ENCODE measurements at places on chromosomes 6 and 20.
A peak's percentile ranks its signal among the peaks of the same experiment; 100 is the strongest.

- no peak for DNase-seq
These were observed 27.6 kb upstream of the RIMS4 start for GRCh38 chr20:44837946-44838345.

DNA sequence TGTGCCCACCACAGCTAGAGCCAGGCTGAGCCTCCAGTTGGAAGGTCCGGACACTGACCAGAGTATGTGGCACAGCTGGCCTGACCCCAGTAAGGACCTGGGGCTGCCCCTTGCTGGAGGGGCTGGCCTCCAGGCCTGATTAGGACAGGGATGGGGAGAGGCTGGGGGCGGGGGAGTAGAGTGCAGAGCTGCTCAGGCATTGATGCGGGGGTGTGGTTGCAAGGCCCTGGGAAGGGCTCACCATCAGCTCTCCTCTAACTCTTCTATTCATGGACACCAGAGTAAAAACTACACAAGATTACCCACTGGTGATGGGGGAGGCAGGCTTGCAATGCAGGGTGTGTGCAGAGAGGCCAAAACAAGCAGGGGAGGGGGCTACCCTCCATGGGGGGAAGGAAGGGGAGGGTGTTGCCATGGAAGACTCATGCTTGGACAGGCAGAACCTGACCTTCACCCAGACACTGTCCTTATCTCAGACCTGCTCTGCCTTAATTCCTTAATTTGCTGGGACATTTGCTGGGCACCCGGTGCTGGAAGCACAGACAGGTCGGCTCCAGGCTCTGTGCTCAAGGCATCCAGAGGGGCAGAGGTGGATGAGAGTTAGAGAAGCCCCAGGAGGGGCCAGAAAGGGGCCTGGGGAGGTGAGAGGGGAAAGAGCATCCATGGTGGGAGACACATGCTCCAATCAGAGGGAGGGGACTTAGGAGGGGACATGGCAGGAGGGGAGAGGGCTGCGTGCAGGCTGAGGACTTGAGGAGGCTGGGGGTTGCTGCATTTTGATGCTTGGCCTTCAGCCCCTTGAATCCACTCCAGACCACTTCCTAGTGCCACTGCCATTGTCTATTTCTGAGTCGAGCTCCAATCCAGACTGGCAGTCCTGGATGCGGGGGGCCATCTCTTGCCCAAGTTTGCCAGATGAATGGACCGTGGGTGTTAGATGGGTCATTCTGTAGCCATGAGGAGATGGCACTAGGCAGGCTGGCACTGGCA is 7.6 kb upstream of the EMILIN3 start:
- DNase-seq, result no peak

- no peak for DNase-seq
These were observed 76.5 kb downstream of the MBOAT1 start for GRCh38 chr6:20135677-20136268.

- no peak for DNase-seq
These were observed 386.8 kb downstream of the HDGFL1 start for GRCh38 chr6:22956029-22956681.

GRCh38 chr6:51166914-51167313 is 348.2 kb downstream of the TFAP2B start:
- DNase-seq, result no peak

- no peak for DNase-seq
These were observed 48.5 kb downstream of the RPF2 start for GRCh38 chr6:111030008-111031007.

DNA sequence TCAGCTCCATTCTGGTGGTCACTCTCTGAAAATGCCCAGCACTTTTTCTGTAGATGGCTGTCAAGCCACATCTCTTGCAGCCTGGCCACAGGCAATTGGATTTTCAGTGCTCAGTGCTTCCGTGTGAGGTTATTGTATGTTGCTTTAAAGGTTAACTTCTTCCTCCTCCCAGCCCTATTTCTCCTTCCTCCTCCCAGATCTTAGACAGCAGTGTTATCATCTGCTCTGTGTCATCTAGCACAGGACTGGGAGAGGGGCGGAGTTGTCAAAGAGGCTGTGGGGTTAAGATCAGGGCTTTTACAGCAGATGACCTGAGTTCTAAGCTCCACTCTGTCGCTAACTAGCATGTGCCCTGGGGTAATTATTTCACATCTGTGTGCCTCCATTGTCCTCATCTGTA is 129.0 kb downstream of the PHACTR3 start:
- DNase-seq, result no peak

GRCh38 chr6:16049168-16049567 is 79.7 kb upstream of the MYLIP start:
- DNase-seq, result no peak

- no peak for DNase-seq
These were observed 19.6 kb downstream of the LEMD2 start for GRCh38 chr6:33769248-33769821.

GRCh38 chr6:170193326-170193821 is 97.5 kb downstream of the DLL1 start:
- DNase-seq, result no peak

- DNase-seq, result no peak
These were observed 120.8 kb downstream of the MAP7 start for GRCh38 chr6:136429264-136430065.

- no peak for DNase-seq
These were observed 24.6 kb downstream of the ATG5 start for GRCh38 chr6:106300944-106301343.

- no peak for DNase-seq
These were observed 8.2 kb upstream of the QKI start for GRCh38 chr6:163406366-163406765.

- no peak for DNase-seq
These were observed 338.7 kb upstream of the ARID1B start for GRCh38 chr6:156438350-156438923.

DNA sequence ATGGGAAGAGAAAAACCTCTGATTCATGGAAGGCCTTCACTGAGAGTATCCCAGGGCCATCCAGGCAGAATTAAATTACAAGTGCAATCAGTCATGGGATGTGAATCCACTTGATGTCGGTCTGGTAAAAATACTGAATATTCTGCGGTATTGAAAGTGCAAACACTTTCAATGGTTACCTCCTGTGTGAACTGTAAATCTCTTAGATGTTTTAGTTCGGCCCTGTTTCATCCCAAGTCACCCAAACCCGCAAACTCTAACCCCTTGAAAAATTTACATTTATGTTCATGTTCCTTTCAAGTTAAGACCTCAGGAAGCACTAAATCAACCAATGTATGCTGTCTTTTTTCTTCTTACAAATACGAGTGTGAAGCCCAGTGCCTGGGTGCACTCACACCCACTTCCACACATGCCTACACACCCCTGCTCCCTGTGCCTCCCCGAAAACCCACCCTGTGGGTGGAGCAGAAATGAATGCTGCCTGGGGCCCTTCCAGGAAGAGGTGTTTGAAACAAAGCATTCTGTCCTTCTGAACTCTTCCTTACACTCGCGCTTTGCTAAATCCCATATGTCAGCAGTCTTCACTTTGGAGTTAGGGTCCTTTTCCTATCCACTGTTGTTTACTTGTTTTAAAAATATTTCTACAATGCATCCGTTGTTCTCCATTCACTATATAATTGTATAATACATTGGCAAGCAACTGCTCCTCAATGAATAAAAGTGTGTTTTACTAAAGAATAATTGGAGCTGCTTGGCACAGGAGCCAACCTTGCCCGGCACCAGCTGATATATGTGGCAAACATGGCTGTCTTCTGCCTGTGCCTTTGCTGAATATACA is 62.7 kb downstream of the FYN start:
- DNase-seq, result peak; percentile 63

- DNase-seq, result no peak
These were observed 642 bp downstream of the EEF1A2 start for GRCh38 chr20:63497946-63498935.

GRCh38 chr6:53938810-53939209 is 144.0 kb downstream of the LRRC1 start:
- no peak for DNase-seq

DNA sequence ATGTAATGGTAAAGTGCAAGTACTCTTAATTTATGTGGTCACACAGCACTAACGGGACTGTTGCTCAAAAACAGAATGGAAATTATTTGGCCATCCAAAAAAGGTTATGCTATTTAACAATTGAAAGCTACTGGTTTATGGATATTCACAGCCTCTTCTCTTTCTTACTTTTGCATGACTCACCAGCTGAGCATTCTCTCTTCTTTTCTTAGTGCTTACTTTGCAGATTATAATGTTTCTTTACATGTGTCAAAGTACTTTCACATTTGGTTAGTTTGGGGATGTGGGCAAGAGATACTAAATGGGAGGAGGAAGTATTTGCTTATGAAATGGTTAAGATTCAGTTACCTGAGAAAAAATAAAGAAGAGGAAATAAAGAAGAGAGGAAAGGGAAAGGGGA is 610.5 kb downstream of the HTR1B start:
- DNase-seq, result no peak

- no peak for DNase-seq
These were observed 11.8 kb upstream of the FAM184A start for GRCh38 chr6:119090256-119090655.

Measured in activated CD4-positive, alpha-beta T cell treated with anti-CD3 and anti-CD28 coated beads, Interleukin-2, amount 50 U/mL, for 48 hours (primary cell).